ENCODE measurements at places on chromosomes 16 and 17.

- DNase-seq, result no peak
Observed at GRCh38 chr17:17840751-17841591, 4.2 kb upstream of the SREBF1 start.

DNA sequence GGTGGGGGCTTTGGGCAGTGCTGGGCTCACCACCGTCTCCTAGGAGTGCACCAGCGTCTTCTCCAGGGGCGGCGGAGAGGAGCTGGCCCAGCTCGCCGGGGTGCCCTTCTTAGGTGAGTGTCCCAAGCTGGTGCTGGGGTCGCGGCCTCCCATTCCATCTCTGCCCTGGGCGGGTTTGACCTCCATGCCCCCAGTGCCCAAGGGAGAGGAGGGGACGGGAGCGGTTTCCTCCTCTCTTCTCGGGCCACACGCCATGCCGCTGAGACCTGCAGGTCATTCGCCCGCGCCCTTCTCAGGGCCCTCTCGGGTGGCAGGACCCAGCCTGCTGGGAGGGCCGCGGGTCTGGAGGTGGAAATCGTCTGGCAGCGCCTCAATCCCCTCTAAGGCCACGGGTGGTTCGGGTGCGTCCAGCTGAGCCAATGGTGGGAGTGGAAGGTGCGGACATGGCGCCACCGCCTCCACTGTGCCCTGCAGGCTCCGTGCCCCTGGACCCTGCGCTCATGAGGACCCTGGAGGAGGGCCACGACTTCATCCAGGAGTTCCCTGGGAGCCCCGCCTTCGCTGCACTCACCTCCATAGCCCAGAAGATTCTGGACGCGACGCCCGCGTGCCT, 5.3 kb downstream of the IGFALS start:
- DNase-seq, result no peak

DNA sequence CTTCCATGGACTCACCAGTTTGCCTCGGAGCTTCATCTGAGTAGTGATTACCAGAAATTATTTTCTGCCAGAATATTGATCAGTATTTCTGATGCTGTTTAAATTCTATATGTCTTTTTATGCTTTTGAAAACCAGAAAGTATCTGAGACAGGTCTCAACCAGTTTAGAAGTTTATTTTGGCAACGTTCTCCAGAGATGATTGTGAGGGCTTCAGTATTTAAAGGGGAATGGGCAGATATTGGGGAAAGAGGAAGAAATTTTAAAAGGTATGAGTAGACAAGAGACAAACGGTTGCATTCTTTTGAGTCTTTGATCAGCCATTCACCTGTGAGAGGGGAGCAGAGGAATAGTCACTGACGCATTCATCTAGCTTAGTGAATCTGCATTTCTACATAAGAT, 44.4 kb upstream of the ABCC11 start:
- no peak for DNase-seq

GRCh38 chr17:81511804-81512561, 616 bp downstream of the ACTG1 start:
- peak; percentile 70 for DNase-seq

DNA sequence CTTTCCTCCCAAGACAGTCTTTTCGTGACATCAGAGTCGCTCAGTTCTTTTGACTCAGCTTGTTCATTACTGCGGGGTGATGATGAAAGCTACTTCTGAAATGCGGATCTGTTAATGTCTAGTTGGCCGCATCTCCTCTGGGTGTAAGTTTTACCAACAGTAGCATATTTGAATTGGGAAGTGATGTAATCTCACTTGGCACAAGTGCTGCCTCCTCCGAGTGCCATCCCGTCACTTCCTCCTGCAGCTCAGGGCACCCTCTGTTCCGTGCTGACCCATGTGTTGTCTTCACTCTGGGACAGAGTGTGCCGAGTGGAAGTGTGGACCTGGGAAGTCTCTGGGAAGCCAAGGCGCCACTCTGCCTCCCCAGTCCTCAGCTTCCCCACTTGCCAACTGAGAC, 8.9 kb downstream of the ADAD2 start:
- no peak for DNase-seq

DNA sequence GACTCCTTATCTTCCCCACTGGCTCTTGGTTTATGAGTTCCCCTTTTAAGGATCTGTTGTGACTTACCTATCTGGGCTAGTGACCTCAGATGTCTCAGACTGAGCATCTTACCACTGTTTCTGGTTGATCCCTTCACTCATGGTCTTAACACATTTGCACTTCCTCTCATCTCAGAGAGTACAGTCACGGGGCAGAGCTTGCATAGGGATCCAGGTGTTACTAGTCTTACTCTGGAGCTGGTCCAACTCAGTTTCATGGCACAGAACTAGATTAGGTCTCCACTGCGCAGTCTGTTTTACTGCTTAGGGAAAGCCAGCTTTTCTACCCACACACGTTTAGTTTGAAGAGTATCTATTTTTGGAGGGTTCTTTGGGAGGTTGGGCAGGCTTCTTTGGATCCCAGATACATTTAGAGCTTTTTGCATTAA, 10.2 kb downstream of the GABARAPL2 start:
- DNase-seq, result no peak

GRCh38 chr17:55266051-55266957, 1.5 kb downstream of the HLF start:
- no peak for DNase-seq

GRCh38 chr16:22312897-22313781, 15.9 kb downstream of the POLR3E start:
- DNase-seq, result no peak

GRCh38 chr17:39928858-39929645, 1.5 kb downstream of the LRRC3C start:
- no peak for DNase-seq

- DNase-seq, result no peak
Observed at GRCh38 chr17:76576189-76576588, 9.5 kb downstream of the ST6GALNAC2 start.

DNA sequence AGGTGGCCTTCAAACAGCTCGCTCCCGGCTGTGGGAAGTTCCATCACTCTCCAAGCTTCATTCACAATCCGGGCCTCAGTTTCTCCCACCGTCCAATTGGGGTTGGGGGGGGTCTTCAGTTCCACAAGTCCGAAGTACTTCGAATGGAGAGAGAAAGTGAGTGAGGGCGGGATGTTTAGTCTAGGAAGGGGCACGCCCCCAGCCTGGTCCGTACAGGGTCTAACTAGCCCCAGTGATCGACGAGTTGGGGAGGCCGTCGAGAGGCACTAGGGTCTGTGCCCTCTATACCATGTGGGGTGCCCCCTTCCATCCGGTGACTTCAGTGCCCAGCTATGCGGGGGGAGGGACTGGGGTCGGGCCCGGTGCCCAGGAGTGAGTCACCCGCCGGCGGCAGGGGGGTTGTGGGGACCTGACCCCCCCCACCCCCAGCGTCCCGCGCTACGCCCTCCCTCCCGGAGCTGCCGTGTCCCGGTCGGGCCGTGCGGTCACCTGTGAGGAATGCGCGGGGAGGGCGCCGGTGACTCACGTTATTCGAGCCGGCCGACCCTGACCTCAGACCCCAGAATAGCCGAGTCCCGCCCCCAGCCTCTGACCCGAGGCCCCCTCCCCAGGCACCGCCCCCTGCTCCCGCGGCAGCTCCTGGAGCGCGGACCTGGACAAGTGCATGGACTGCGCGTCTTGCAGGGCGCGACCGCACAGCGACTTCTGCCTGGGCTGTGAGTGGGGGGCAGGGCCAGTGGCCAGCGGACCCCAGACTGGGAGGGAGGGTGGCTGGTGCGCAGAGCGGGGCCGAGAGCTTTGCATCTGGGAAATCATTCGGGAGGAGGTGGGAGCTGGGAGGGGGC, 658 bp downstream of the TNFRSF12A start:
- peak; percentile 57 for DNase-seq

DNA sequence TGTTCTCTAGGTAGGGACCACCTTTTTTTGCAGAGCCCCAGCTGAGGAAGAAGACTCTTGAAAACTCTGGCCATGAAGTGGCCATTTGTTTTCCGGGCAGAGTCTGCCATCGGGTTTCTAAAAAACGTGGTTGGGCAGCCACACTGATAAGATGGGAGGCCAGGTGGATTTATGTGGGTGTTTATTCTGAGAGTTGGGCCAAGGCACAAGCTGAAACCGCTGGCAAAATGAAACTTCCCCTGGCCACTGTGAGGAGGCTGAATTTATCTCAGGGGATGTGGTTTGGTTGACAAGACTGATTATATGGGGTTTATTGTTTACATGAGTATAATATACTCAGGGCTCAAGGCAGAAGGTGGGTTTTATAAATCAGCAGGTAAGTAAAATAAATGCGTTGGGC, 421.8 kb downstream of the UTP18 start:
- no peak for DNase-seq

DNA sequence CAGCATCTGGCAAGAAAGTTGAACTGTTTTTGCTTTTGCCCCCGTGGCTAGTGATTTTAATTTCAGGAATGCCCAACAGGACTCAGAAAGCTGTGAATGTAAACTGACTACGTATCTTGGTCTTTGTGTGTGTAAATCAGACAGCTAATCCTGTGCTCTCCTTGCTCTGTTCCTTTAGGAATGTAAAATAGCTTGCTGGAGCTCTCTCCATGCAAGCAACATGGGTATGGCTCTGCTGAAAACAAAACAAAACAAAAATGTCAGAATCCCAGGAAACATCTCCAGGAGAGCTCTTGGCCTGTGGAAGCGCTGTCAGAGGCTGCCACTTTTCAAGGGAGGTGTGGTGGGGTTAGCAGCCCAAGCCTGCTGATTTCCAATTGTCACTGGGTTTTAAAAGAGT, 161.8 kb upstream of the NOG start:
- DNase-seq, result no peak

DNA sequence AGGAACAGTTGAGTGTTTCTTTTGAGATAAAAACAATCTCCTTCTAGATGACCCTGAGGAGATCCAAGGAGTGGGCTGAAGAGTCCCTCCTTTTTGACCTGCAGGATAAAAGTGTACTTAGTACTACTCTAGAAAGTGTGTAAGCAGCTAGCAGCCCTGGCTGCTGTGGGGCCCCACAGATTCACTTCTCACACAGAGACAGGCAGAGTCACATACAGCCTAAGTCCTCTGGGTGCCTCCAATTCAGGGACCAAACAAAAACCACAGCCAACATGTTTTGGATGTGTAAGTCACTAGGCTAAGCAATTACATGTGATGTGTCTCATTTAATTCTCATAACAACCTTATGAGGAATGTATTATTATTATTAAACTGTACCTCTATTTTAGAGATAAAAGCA, 97.1 kb downstream of the TMEM100 start:
- no peak for DNase-seq

DNA sequence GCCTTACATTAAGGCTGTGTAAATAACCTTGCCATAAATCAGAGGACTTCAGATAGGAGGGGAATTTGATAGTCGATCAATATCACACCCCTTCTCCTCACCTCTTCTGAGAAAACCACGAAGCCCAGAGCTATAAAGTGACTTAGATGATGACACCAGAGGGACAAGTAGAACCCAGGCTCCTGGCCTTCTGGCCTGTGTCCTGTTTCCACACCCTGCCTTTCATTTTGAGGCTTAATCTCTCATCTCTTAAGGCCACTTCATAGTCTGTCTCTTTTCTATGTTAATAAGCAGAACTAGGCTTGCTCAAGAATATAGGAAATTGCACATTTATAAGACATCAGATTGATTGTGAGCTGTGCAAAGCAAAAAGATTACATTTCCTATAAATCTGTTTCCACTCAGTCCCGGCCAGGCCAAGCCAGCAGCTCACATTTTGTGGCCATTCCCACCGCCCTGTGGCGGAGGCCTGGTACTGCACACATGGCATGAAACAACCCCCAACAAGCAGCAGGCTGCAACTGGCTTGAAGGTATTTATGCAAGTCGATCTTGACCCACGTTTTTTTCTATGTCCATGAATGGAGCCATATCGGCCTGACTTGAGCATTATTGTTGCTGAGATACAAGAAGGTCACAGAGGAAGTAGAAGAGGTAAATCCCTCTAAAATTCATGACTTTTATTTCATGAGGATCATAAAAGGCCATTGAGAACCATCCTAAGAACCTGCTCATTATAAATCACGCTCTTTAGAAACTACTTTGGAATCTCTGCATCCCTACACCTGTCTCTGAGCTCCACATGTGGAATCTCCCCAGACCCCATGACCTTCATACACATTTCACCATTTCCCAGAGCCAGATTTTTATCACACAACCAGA, 93.7 kb downstream of the PMP22 start:
- no peak for DNase-seq

- DNase-seq, result no peak
Observed at GRCh38 chr16:4089251-4089810, 26.9 kb downstream of the ADCY9 start.

- peak; percentile 7 for DNase-seq
Observed at GRCh38 chr16:87780385-87780989, 14.7 kb upstream of the KLHDC4 start.

DNA sequence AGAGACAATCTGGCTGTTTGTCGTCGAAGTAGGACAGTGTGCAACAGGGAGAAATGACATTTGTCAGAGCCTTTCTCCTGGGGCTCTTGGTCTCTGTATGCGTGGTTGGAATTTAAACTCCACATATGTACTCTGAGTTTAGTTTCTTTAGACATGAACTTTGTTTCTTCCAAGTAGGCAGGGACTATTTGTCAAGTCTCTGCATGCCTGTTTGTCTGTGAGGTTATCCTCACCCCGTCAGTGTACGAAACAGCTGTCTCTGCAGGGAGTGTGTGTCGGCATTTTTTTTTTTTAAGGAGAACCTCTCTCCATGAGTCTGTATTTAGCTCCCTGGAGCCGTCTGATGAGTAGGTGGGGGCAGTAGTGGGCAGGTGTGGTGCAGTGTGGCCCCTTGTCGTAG, 29.7 kb downstream of the NDEL1 start:
- DNase-seq, result no peak

DNA sequence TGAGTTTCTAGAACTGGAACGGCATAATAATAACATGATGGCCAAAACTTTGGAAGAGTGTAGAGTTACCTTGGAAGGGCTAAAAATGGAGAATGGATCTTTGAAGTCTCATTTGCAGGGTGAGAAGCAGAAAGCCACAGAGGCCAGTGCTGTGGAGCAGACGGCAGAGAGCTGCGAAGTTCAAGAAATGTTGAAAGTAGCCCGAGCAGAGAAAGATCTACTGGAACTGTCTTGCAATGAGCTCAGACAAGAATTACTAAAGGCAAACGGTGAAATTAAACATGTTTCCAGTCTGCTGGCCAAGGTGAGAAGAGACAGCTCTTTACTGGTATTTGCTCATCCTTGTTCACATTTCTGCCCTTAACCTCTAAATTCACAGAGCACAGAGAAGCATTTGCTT, 196.4 kb downstream of the SPECC1 start:
- no peak for DNase-seq

DNA sequence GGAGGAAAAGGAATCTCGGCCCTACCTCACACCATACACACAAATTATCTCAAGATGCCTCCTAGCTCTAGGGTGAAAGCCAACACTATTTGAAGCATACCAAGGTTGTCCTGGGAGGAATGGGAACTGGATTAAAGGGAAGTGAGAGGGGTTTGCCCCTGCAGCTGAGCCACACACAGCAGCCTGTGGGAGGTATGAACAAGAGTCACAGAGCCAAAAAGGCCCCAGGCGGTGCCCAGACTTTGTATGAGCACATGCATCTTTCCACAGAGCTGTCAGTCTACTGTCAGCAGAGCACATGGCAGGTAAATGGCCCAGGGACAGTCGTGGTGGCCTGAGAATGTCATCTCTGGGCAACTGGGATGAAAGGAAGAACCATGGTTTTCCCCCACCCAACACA, 31.0 kb upstream of the RCVRN start:
- DNase-seq, result no peak

- DNase-seq, result peak; percentile 34
Observed at GRCh38 chr17:44568945-44569858, 11.9 kb downstream of the FZD2 start.

Data from stimulated activated naive CD4-positive, alpha-beta T cell (primary cell).